ENCODE measurements at places on chromosomes 2 and 18.

- no peak for DNase-seq
These were observed 10.0 kb upstream of the GBX2 start for GRCh38 chr2:236177967-236178889.

GRCh38 chr2:17877811-17878280 is 621 bp upstream of the KCNS3 start:
- no peak for DNase-seq

DNA sequence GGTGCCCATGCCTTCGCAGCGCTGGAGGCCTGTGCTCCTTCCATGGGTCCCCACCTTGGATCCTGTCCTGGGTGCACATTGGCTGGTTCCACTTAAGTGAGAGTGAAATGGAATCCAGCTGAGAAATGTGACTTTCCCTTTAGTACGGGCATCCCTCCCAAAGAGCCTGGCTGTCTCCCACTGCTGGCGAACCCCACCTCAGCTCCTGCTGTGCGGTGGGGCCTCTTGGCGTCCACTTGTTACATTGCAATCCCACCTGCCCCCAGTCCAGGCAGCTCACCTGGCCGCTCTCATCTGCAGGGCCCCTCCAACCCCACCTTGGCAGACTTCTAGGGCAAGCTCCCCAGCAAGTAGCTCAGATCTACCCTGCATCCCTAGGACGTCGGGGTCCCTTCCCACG is 35.5 kb upstream of the GNAL start:
- DNase-seq: no peak

- DNase-seq: no peak
These were observed 117.1 kb upstream of the STPG4 start for GRCh38 chr2:47272031-47272864.

DNA sequence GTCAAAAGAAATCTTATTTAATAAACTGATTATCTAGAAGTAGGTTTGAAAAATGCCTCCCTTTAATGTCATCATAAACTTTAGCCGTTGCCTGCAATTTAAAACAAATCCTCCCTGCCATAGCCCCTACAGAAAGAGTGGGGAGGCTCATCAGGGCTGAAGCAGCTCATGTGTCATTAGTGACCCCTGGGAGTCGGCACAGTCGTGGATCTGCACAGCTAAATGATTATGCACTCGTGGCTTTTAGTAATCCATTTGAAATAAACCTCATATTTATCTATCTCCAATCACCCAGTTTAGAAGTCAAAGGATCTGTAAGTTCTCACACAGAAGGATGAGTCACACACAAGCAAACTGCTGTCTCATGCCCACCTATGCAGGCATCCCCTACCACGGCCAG is 277.3 kb downstream of the SS18 start:
- no peak for DNase-seq

- no peak for DNase-seq
These were observed 2.6 kb downstream of the GRHL1 start for GRCh38 chr2:9954136-9954535.

DNA sequence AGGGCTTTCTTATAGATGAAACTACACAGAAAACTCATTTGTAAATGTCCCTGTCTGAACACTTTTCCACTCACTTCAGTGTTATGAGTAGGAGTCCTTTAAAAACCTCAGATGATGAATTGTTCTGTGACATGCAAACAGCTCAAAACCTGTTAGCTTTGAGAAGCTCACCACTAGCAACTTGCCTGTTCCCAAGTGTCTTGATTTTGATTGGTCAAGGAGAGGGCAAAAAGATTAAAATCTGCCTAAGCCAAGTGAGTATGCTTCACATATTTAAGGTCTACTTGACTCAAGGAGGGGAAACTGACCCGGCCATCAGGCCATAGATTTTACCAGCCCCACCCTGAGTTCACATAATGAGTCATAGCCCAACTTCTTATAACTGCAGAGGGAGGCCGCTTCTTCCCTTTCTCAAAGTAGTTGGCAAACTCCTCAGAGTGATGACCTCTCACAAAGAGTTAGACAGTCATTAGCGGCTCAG is 45.2 kb upstream of the MEIS1 start:
- DNase-seq: no peak

DNA sequence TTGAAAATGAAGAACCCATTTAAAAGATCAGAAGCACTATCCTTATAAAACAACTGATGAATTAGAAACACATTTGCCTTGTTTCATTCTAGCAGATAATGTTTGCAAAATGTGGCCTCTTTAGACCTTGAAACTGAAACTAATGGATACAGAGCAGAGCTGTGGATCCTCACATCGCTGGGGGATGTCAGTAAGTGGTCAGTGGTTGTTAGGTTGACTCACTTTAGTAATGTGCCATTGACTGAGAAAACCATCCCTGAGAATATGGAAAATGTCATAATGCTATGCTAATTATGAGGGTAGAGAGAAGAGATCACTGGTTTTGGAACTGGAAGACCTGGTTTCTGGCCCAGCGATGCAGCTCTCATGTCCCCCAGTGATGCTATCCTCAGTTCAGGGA is 176.7 kb downstream of the MYO1B start:
- DNase-seq: no peak

- DNase-seq: no peak
These were observed 44.3 kb downstream of the SERTAD2 start for GRCh38 chr2:64609227-64609941.

DNA sequence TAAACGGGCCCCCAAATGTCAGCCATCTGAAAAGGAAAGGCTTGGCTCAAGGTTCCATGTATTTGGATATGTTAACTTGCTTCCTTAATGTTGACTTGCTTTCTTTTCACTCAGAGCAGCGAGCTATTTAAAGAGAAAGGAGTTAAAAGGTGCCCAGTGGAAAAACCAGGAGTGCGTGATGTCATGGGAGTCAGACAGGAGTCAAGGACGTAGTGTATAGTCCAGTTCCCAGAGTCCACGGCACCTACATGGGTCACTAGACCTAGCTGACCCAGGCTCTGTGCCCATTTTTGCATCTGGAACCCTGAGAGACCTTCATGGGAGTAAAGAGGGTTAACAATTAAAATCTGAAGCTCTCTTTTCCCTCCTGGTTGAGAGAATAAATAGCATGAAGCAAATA is 19.8 kb downstream of the SLC3A1 start:
- DNase-seq: no peak

GRCh38 chr2:10303694-10304378 is 1.1 kb downstream of the HPCAL1 start:
- DNase-seq: no peak

DNA sequence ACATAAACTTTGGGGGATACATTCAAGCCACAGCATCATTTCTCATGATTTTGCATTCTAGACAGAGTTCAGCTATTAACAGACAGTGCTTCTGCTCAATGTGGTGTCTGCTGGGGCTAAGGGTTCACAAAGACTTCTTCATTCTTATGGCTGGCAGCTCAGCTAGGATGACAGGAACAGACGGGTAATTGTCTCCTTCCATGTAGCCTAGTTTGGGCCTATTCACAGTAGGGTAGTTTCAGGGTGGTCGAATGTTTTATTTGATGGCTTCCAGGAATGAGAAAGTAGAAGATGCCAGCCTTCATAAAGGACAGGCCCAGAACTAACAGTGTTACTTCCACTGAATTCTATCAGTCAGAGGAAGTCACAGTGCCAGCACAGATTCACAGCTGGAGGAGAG is 26.0 kb upstream of the BCL2L11 start:
- no peak for DNase-seq

GRCh38 chr2:71589763-71590162 is 136.4 kb downstream of the DYSF start:
- DNase-seq: no peak

GRCh38 chr2:72001937-72002690 is 145.5 kb downstream of the CYP26B1 start:
- DNase-seq: no peak

- no peak for DNase-seq
These were observed 27.8 kb upstream of the ICOS start for GRCh38 chr2:203908797-203909185.

GRCh38 chr2:156753766-156754165 is 317.6 kb downstream of the GPD2 start:
- no peak for DNase-seq

- DNase-seq: no peak
These were observed 140.0 kb upstream of the PKDCC start for GRCh38 chr2:41907771-41908207.

DNA sequence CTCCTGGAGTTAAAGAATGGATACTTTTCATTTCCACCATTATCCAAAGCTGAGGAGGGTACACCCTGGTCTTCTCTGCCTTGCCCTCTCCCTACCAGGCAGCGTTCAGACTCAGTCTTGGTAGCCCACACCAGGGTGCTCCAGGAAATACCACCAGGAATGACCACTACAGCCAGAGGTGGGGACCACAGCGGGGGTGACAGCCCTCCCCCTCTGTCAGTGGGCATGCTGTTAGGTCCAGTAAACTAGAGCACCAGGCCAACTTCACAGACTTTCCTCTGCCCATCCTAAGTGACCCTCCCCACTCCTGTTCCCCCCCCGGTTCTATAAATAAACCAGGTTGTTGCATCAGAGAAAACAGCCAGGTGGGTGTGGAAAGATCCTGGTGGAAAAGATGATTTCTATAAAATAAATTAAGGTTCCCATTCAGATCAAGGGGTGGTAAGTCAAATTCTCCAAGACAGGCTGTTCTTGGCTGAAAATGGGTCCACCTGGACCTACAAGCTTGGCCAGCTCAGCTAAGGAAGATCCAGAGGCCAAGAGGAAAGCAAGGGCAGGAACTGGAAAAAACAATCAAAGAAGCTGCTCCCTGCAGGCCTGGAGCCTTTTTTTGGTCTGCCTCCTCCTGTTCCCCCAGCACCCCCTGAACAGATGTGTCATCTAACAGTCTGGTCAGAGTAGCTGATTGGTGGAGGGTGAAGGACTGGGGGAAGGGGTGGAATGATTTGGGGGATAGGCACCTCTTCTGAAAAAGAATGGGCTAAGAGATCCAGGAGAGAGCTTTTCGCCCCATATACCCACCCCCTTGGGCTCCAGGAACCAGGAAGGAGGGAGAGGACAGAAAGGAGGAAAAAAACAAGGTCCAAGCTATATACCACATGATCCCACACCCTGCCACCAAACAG is 2.3 kb downstream of the RAB11FIP5 start:
- DNase-seq: no peak

- DNase-seq: no peak
These were observed 155.2 kb downstream of the TWIST2 start for GRCh38 chr2:239002954-239003623.

DNA sequence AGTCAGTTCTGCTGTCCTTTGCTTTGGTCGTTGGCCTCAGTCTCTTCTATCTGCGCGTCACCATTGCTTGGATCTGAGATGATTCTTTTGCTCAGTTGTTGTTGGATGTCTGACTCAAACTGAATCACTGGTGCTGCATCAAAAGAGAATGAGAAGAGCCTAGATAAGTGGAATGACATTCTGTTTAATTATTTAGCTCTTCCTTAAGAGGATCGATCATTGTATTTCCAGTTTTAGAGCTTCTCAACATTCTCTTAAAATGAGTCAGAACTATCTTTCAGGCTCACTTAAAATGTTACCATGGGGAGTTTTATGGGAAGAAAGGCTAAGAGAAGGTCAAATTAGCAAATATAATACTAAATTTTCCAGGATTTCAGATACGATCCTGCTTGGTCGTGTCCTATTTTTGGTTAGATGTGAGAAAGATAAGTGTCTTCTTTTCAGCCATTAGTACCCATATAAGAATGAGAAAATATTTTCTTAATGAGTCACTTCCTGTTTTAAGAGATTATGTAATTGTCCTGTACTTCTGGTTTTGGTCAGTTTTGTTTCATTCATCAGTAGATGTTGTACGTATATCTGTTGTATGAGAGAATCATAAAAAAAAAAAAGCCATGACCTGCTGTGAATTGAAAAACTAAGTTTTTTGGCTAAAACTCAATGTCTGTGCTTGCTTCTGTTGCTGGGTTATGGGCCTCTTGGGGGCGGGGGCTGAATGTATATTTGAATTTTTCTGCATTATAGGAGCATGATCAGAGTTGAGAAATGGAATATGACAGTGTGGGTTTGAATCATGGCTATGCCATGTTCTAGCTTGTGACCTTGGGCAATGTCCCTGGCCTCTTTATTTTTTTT is 31.6 kb upstream of the CASP10 start:
- DNase-seq: no peak

DNA sequence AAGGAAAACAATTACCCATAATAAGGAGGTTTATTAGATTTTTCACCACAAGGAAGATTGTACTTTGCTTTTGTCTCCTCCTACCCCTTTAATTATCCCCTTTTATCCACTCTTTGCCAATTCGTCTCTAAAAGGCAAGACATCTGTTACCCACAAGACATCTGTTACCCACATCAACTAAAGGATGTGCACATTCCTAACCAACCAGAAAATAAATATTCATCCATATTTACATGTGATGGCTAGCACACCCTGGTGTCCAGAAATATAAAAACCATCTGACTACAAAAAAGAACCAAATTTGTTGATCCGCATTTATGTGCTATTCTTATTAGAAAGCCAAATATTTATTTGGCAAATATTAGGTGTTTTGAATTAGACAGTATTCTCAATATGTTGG is 35.7 kb downstream of the ACVR1C start:
- no peak for DNase-seq

- no peak for DNase-seq
These were observed 8.7 kb downstream of the FARP2 start for GRCh38 chr2:241364781-241365180.

DNA sequence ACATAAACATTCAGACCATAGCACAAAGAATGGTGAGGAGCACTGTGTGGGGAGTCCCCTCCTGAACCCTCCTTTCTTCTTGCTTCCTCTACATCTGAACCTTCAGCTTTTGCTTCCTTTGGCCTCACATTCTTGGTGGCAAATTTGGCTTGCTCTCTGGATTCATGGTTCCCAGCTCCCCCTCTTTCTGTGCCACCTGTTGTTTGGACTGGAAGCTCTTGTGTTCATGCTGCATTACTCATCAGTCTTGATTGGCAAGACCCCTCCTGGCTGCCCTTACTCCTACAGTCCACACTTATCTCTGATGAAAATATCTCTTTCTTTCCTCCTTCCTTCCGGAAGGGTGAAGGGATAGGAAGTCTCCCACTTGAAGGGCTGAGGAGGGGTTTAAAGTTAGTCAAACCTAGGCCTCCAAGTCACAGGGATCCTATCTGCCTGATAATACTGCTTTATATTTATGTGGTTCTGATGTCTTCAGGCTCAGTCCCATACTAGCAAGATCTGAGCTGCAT is 70.0 kb downstream of the MYO3B start:
- DNase-seq: no peak

- no peak for DNase-seq
These were observed 450 bp downstream of the KCNH7 start for GRCh38 chr2:162838136-162838497.

GRCh38 chr2:202039278-202040078 is 5.8 kb downstream of the FZD7 start:
- no peak for DNase-seq

DNA sequence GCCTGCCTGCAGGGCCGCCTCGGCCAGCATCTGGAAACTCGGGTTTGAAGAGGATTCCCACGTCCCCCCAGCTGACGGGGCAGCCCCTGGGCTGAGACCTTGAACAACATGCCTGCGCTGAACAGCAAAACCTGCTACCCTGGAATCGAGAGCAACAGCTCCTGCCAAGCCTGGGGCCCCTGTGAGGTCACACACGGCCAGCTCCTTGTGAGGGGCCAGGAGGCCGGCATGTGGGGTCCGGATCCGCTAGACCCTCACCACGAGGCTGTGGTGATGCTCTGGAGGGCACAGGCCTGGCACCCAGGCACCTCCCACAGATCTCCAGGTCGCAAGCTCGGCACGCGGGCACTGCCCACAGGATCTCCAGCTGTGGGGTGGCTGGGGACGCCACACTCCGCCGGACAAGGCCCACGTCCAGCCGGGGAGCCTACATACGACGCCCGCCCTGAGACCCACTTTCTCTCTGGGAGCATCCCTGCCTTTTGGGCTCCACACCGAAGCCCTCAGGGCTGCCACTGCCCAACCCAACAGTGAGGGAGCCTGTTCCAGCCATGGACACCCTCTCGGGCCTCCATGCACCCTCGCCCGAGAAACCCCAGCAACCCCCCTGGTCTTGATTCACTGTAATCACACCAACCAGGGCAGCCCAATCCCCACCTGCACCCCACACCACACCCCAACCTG is 34.1 kb downstream of the SLC66A2 start:
- no peak for DNase-seq

Data from NCI-H1436 treated with DMSO at 0.1 percent for 48 hours (cell line).